Hypothalamus (tissue), 51 donors: ENCODE measurements at places on chromosomes 6 and 20.

DNA sequence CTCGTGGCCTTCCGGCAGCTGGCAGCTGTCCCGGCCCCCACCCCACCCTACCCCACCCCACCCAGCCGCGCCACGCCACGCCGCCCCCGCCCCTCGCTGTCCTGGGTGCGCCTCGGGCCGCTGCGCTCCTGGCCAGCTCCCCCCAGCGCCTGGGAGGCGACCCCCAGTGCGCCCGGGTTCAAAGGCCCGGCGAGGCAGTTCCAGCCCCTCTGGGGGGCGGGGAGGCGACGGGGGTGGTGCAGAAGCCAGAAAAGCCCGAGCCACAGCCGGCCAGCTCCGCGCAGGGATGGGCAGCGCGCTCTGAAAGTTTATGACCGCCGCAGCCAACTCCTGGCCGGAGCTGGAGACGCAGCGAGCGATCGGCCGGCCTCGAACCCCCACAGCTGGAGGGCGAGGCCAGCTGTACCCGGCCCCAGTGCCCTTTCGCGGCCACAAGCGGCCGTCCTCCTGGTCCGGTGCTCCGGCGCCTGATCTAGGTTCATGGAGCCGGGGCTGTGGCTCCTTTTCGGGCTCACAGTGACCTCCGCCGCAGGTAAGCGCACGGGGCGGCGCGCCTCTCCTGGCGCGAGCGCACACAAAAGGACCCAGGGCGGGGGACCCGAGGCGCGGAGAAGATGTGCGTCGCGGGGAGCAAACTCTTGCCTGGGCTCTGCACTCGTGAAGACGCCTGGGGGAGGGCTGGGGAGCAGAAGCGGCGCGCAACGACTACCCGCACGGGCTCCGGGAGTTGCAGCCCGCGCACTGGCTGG is at the start of gene EDN3:
TSS of gene EDN3 (plus strand) at position 279 of the 749 bp plus-strand sequence. CDS start at position 481, 202 bp downstream.
- no peak for DNase-seq

- DNase-seq = no peak
Observed at GRCh38 chr6:108052706-108053105, 21.8 kb downstream of the OSTM1 start.

- DNase-seq = no peak
Observed at GRCh38 chr20:36182604-36183154, 28.1 kb downstream of the EPB41L1 start.

DNA sequence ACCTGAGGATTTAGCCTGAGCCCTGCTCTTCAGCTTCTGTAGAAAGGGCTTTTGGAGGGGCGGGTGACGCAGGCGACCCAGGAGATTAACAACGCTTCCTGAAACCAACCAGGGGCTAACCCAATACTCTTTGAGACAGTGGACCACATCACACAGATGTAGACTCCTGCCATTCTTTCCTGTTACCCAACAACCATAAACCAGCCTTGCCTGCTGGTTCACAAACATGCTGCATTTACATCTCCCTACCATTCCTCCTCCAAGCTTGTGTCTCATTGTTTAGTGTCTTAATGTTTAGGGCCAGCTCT is 28.3 kb downstream of the PPP1R16B start:
- no peak for DNase-seq

DNA sequence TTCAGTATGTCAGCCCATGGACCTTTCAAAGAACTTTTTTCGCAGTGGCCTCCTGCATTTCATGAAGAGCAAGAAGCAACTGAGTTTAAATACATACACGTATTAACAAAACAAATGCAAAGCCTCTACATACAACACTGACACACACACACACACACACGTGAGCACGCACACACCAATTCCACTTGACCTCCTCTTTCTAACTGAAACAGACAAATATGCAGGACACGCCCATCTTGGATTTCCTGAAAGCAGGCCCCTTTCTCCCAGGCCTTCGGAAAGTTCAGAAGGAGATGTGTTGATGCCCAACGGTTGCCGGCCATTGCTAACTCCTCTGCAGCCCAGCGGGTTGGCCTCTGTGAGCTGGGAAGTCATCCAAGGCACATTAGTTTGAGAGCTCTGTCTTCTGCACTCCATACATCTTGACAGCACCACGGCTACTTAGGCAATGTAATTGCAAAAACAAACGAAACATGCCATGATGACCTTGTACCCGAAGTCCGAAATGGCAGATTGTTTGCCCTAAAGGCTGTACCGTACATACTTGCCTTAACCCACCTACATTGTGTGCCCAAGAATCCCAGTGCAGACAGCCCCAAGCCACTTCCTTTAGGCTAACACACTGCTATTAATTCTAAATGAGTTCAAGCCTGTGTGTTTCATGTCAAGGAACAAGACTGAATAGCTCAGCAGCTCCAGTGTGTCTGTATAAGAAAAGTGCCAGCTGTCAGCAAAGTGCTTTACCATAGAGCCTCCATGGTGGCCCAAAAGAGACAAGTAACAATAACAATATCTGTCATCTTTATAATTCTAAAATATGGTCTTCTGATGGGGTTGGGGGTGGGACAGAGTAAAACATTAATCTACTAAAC is 138.8 kb upstream of the RNF217 start:
- DNase-seq = no peak

DNA sequence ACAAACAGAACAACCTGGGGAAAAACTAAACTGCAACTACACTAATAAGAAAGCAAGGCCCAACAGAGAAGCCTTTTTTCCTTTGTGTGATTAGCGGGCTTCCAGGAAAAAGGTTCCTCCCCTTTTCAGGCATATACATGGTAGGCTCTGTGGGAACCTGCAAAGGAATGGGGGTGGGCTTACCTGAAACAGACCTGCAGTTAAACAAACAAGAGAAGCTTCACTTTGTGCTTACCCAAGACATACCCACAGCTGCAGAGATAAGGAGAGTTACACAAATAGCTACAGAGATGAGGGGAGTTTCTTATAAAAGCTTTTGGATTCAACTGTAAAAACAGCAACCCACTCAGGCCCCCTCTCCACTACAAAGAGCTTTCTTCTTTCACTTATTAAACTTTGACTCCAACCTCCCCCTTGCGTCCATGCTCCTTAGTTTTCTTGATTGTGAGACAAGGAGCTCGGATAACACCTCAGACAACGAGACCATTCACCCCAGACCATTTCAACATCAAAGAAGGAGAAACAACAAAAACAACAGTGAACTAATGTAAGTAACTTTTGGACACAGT is 30.9 kb downstream of the RNF146 start:
- DNase-seq = no peak

DNA sequence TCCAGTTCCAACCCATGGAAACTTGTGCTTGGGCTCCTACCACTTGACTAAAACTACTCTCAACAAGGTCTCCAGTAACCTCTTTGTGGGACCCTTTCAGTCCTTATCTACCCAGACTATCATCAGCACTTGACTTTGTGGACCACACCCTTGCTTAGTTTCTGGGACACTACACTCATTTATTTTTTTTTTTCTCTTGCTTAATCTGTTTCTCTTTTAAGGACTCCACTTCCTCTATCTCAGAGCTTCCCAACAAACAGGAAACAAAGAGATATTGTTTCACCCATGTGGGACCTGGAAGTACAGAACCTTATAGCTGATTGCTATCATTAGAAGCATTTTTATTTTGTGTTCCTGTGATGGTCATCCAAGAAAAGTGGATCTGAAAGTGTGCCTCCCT is 28.8 kb upstream of the ME1 start:
- DNase-seq = no peak

GRCh38 chr6:8494730-8495129 is 59.4 kb upstream of the SLC35B3 start:
- no peak for DNase-seq

DNA sequence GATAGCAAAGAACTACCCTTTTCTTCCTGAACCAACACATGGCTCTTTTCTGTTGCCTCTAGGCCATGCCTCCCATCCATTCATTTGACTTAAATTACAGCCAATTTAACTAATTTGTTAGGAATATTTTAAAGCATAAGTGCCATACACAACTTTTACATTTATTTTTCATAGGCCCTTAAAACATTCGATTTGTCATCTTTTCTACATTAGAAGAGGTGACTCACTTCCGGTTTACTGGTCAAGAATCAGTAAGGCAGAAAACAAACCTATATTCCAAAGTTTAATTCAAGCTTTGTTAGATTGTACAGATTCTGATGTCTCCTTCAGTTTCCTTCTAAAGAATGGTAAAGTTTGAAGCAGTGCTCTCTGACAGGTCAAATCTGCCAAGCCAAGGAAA is 344.3 kb downstream of the SAMD5 start:
- no peak for DNase-seq

DNA sequence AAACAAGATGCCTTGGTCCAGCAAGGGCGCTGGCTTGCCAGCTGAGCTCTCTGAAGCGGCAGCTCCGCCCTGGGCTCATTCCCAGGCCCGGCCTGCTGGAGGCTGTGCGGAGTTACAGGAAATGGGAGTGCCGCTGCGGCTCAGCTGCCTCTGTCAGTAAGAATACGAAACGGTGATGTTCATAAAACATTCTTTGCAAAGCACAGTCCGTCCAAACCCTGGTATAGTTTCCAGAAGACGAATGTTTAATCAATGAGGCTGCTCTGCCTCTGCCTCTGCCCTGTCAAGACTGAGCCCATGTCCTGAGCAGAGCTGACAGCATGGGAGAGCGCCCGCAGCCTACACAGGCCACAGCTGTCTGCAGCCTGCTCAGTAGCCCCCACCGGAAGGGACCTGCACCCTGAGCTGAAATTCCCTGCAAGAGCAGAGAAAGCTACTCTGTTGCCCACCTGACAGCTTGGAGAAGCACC is 153.3 kb upstream of the SNX9 start:
- DNase-seq = no peak

GRCh38 chr6:167791091-167791779 is 35.5 kb upstream of the AFDN start:
- DNase-seq = no peak

GRCh38 chr6:158158123-158158522 is 9.9 kb downstream of the SERAC1 start:
- no peak for DNase-seq

GRCh38 chr6:118350881-118351430 is 197.1 kb upstream of the PLN start:
- DNase-seq = no peak

DNA sequence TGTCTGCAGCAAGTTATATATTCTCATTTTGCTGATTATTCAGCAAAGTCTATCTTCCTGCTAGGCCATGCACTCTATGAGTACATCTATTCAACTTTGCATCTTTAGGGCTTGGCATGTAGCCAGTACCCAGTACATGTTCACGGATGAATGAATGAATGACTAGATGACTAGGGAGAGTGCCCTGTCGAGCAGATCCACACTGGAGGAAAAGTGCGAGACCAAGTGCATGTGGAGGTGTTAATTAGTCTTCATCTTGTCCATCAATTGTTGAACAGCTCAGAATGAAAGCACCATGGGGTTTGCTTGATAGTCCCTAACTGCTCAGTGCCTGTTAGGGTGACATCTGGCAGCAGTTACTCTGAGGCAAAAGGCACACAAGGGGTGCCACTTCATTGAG is 30.4 kb downstream of the TM9SF4 start:
- DNase-seq = no peak

DNA sequence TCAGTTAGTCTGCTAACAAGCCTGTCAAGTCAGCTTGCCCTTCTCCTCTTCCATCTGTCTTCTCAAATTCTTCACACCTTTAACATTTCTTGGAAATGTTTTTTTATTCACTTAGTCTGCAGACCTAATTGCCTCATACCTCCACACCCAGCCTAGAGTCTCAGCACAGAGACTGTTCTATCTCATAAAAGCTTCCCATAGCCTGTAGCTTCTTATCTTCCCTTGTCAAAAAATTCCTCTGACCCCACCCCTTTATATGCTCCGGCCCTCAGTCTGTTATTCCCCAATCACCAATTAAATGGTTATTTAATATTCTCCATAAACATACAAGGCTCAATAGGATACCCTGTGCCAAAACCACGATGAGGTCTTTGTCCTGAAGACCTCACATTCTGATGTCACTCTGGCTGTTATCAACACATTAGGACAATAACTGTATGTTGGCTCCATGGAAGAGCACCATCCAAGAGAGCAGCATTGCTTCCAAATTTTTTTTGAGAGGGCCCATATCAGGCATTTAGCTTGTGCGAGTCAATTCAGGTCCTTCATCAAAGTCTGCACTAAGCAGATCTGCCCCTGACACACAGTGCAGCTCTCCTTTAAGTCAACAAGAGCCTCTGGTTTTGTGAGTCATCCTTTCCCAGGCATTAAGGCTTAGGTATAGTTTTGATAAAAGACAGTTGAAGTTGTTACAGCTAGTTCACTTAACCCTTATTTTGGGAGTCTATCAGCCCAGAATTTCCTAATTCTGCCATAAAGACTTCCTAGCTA is 83.2 kb upstream of the TBX18 start:
- DNase-seq = no peak

GRCh38 chr20:45489083-45489531 is 19.6 kb downstream of the WFDC2 start:
- DNase-seq = no peak

DNA sequence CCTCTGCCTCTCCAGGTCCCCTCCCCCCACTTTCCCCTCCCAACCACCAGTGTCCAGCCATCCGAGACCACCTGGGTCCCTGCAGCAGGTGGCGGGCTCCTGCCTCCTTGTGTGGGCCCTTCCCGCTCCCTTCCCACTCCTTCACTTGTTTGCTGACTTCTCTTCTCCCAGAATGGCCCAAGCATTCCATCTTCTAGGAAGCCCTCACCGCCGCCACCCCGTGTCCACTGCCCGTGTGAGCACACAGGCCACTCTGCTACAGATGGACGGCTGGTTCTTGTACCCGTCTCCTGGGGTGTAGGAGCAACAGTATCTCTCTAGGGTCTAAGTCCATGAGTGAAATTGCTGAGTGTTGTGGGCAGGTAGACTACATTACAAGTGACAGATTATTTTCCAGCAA is 15.0 kb downstream of the BPHL start:
- no peak for DNase-seq

- no peak for DNase-seq
Observed at GRCh38 chr6:40252531-40253258, 318.4 kb upstream of the MOCS1 start.

GRCh38 chr6:39590871-39591393 is 134.3 kb downstream of the KIF6 start:
- DNase-seq = no peak

GRCh38 chr6:169969372-169970099 is 218.1 kb downstream of the ERMARD start:
- no peak for DNase-seq

- DNase-seq = no peak
Observed at GRCh38 chr6:111631903-111632460, 26.3 kb upstream of the TRAF3IP2 start.

DNA sequence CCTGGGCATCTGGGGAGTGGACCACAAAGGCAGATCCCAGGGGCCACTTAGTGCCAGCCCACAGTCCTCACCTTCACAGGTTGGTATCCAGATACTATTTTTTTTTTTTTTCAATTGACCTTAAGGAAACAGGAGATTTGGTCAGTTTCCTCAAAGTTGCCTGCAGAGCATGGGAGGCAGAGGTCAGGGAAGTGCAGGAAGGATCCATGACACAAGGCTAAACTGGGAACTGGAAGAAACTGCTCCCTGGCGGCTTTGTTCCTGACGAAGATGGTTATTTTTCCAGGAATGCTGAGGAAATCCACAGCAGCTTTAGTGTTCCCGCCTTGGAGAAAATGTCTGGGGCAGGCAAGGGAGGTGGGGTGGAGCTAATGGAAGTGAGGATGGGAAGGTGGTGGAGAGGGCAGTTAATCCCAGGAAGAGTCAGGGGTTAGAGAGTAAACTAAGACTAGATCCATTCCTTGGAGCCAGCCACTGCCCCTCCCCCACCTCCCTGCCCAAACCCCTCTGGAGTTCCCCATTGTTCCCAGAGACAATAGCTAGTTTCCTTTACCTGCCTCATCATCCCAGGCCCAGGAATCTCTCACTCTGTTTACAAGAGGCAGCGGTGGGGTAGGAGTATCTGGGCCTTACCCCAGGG is 14.3 kb upstream of the MYMX start:
- no peak for DNase-seq
